ENCODE measurements at places on chromosomes 7 and 10.
A peak's percentile ranks its signal among the peaks of the same experiment; 100 is the strongest.

DNA sequence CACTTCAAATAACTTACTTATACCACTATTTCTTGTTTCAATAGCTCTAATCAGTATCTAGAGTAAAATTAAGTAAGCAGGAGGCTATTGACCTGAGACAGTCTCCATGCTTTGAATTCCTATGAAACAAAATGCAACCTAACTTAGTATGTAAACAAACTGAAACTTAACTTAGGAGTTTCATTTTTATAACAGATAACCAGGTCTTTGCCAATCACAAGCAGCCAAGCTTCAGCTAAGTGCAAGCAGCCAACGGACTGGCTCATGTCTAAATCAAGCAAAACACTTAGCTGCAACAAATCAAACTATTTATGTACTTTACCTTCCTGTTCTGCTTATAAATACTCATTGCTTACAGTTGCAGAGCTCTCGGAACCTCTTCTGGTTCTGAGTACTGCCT is 4.4 kb upstream of the GSTK1 start:
- DNase-seq: no peak

- DNase-seq: no peak
These were observed 107.1 kb downstream of the EBLN1 start for GRCh38 chr10:22110761-22111160.

DNA sequence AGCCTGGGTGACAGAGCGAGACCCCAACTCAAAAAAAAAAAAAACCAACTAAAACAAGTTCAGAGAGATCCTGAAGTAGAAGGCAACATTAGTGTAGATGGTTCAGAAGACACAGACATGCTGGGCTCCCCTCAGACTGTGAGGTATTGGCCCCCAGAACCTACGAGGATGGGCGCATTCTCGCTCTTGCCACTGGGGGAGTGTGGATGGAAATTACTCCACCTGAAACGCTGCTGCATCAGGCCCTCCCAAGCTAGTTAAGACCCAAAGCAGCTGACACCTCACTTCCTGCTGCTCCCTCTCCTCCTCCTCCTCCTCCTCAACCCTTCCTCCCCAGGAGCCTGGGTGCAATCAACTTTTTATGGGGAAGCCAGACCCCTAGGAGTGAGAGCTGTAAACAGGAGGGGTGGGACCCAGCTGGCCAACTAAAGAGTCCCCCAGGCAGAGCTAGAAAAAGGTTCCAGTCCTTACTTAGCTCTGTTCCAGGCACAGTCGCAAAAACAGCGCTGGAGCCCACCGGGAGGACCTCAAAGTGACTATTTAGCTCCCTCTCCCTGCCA is 7.4 kb downstream of the SH3PXD2A start:
- DNase-seq: no peak

- no peak for DNase-seq
These were observed 32.0 kb downstream of the AUTS2 start for GRCh38 chr7:69630292-69630691.

DNA sequence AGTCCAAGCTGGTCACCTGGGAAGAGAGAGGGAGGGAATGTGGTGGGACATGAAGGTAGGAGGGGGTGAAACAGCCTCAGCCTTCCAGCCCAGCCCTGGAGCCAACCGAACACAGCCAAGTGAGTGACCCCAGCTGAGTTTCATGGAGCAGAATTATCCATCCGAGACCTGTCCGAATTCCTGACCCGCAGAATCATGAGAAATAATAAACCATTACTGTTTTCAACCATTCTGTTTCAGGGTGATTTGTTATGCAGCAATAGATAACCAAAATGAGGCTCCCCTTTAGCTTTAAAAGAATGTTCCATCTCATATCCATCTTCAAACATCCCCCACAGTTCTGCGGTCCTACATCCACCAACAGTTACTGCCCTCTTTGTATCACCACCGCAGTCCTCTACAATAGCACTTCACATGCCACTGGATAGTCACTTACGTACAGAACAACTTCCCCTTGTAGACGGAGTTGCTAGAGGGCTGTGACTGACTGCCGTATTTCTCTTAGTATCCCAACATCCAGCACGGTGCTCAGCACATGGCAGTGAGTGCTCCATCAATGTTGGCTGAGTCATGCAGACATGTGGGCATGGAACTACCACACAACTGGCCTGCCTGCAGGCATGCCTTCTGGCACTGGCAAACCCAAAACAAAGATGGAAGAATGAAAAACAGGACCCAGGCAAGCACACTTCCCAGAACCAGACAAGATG is 18.5 kb downstream of the KIAA1549 start:
- DNase-seq: no peak

DNA sequence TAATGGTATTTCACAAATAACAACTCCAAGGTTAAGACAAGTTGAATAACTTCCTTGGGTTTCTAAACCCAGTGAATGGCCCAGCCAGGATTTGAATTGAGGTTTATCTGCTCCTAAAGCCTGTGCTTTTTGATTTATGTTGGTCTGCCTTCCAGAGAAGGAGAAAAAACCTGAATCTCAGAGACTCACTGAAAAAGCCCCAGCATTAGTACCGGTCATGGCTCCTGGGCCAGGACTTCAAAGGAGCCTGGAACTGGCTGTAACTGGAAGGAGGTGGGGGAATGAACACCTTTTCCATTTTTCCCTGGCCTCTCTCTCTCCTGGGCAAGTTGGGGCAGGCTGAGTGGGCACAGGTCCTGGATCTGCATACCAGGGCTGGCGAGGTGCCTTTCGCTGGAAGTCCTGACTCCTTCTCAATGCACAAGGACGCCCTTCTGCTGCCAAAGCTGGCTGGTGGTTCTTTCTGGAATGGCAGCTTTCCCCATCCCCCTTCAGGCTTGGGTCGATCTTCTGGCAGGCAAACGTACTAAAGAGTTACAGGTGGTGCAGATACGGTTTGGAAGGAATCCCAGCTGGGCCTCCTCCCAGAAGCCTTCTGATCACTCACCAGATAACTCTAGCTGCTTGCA is 268.2 kb downstream of the PTEN start:
- no peak for DNase-seq

GRCh38 chr7:12030116-12030515 is 181.0 kb upstream of the TMEM106B start:
- no peak for DNase-seq

- no peak for DNase-seq
These were observed 41.9 kb upstream of the PPP3CB start for GRCh38 chr10:73537709-73538108.

DNA sequence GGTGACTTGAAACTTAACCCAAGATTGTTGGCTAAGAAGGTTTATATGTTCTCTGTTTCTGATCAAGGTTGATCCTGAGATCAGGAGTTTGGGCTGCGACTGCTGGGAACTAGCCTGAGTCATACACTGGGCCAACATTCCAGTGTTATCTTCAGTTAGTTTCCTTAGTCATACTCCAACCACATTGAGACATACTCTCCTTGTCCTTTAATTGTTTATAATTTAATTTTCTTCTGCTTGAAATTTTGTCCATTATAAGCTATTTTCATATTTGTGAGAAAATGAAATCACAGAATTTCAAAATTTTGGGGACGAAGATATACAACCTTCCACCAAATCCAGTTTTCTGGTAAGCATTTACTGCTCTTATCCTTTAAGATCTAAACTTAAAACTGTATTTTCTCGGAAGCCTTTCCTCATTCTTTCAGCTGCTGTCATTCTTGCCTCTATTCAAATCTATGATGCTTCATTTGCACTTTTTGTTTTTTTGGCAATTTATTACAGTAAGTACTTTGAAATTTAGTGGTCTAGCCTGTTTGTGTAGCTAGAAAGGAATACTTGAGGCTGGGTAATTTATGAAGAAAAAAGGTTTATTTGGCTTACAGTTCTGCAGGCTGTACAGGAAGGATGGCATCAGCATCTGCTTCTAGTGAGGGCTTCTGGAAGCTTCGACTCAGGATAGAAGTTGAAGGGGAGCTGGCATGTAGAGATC is 63.4 kb upstream of the POT1 start:
- DNase-seq: no peak

DNA sequence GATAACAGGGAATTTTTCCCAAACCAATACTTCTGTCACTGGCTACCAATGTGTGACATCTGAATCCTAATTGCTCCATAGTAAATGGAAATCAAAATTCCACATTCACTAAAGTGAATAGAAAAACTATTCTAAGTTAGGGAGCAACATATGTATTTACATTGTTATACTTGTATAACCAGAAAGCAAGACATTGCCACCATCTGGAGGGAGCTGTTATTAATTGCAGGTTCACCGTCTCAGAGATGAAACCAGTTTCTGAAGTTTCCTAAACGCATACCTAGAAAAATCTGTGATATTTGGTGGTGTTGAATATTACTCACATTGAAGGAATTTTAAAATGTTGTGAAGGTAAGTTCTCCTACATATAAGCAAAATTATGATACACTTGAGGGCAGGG is 390.1 kb downstream of the NXPH1 start:
- no peak for DNase-seq

- no peak for DNase-seq
These were observed 130.2 kb downstream of the GPR37 start for GRCh38 chr7:124635416-124635815.

DNA sequence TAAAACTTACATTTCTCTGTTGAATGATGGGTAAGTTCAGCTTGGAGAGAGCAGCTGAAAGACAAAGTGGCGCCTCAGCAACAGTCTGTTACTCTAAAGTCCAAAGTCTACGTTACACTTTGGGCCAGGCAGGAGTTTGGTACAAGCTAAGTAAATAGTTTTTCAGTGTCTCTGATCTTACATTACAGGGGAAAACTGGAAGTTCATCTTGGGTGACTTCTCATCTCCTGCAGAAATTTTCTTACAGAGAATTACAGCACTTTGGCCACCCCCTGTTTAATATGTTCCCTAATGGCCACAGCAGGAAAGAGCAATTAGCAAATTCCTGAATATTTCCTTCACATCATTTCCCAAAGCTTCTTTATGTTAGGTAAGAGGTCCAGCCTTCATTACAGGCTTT is 67.1 kb downstream of the ABCC2 start:
- DNase-seq: no peak

GRCh38 chr7:115516341-115516740 is 514.2 kb downstream of the TFEC start:
- no peak for DNase-seq

GRCh38 chr10:95644901-95645300 is 11.6 kb downstream of the ALDH18A1 start:
- no peak for DNase-seq

- no peak for DNase-seq
These were observed 102.3 kb upstream of the STK17A start for GRCh38 chr7:43480581-43480980.

- no peak for DNase-seq
These were observed 16.8 kb downstream of the OSBPL3 start for GRCh38 chr7:24963218-24963617.

DNA sequence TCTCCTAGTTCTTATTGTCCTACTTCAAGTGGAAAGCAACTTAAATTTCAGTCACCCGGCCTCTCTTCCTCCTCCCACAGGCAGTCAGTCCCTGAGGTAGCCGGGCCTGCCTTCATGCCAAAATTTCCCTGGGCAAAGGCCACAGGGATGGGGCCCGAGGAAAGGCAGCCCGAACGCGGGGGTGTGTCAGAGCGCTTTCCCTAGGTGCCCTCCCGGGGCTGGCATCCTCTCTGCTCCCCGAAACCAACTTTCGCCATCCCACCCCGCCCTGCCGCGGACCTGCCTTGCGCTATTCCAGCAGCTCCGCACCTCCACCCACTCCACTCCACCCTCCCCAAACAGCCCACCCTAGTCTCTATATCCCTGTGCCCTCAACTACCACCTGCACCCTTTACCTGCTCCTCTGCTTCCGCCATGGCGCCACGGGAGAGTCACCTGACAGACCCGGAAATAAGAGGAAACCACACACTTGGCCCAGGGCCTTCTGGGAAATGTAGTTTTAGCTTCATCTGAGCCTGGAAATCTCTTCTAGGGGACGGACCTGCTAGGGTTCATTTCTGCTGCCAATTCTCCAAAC is at the start of gene VPS41:
TSS of gene VPS41 (minus strand) at position 433 of the 577 bp plus-strand sequence. CDS start at position 416, 17 bp downstream.
- peak; percentile 90 for DNase-seq

DNA sequence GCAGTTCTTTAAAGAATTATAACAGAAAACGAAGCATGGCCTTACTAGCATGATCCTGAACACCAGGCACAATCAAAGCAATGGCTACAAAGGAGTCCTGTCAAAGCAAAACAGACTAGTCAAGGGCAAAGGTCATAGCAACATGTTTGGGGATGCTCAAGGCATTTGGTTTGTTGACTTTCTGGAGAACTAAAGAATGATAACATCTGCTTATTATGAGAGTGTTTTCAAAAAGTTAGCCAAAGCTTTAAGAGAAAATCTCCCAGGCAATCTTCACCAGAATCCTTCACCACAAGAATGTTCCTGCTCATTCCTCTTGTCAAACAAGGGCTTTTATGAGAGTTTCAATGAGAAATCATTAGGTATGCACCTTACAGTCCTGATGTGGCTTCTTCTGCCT is 95.1 kb upstream of the CPXM2 start:
- DNase-seq: no peak

DNA sequence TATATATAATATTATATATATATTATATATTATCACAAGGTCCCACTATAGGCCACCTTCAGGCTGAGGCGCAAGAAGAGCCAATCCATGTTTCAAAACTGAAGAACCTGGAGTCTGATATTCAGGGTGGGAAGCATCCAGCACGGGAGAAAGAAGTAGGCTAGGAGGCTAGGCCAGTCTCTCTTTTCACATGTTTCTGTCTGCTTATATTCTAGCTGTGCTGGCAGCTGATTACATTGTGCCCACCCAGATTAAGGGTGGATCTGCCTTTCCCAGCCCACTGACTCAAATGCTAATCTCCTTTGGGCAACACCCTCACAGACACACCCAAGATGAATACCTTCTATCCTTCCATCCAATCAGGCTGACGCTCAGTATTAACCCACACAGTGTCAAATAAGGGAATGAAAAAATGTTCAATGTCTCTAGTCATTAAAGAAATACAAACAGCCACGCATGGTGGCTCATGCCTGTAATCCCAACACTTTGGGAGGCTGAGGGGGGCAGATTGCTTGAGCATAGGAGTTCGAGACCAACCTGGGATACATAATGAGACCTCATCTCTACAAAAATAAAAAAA is 135.4 kb upstream of the PCBD1 start:
- DNase-seq: no peak

- no peak for DNase-seq
These were observed 630.1 kb downstream of the SORCS1 start for GRCh38 chr10:106534441-106534840.

DNA sequence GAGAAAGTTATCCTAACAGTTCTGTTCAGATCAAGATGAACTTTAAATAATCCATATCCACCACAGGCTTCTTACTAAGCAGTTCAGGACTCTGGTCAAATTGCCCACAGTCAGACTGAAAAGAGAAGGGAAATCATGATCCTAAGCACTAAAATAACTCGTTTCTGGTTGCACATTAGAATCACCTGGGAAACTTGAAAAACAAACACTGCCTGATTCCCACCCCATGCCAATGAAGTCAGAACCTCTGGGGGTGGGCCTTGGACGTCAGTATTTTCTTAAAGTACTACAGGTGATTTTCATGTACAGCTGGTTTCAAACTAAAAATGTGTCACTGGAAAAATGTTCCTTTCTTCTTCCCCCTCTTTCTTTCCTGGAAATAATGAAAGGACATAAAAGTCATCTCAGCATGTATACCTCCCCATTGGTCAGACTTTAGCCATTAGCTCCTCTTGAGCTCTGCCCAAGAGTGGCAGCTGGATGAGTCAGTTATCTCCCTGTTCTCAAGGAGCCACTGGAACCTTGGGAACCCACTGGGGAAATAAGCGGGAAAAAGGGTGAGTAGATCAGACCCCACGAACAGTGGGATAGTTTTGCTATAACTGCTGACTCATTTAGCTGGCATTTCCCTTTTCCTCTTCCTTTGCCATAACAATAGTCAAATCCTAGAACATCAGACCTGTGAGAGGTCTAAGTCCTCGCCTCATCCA is 75.3 kb upstream of the IL6 start:
- no peak for DNase-seq

All from DMS153 (cell line).